ENCODE measurements at places on chromosomes 2 and 18.

DNA sequence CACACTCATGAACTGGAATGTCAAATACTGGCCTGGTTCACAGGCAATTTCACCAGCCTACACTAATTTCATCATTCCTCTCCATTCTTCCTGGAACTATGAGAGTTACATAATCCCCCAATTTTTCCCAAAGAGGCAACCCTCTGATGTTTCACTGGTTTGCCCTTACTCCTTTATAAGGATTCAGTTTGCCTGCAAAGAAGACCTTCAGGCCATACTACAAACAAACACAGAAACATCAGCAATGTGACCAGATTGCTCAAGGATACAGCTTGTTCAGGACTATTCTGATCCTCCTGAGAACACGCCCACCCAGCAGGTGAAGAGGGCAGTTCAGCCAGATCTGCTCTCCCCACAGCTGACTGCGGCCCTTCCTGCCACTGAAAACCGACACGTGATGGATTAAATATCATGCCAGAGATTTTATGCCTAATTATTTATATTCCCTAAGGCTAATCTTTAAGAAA is 215.5 kb downstream of the ETAA1 start:
- no peak for DNase-seq

GRCh38 chr2:143732076-143732475 is 602.9 kb downstream of the ARHGAP15 start:
- no peak for DNase-seq

DNA sequence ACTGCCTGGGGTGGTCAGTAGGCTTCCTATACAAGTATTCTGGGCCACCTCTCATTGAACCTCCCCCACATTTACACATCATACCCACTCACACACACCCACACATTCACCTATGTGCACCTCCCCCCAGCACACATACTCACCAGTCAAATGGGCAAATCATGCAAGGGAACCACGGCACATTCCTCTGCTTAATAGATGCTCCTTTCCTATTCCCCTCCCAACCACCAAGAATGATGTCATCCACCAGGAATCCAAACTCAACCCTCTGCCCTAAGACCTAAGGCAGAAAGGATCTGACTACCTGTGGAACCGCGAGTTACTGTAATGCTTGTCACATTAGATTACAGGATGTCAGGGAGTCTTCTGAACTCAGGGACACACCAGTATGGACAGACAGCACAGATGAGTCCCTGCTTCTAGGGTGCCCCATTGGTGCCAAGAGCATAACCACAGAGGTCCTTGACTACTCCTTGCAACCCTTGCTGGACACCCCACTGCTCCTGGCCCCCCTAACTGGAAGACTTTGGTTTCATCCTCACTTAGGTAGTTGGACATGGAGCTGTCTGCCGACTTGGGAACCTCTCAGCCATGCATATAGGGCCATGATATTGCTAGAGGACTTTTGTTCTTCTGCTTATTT is 21.5 kb upstream of the CAB39 start:
- no peak for DNase-seq

DNA sequence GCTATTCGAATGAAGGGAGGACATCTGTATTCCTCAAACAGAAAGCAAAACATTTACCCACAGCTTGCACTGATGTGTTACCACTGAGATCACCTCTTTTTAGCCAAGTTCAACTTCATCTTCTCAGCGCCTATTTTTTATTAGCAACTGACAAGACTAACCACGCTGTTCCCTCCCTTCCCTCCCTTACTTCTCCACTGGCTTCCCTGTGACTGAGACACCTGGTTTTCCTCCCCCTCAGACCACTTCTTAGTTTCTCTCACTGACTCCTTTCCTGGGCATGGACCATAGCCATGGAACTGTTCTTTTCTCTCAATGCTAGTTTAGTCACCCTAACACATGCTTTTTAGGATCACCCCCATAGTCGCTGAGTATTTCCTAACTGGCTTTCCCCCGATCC is 3.3 kb downstream of the L3MBTL4 start:
- no peak for DNase-seq

GRCh38 chr18:3660739-3661515 is 211.0 kb downstream of the TGIF1 start:
- DNase-seq, result peak; percentile 71

DNA sequence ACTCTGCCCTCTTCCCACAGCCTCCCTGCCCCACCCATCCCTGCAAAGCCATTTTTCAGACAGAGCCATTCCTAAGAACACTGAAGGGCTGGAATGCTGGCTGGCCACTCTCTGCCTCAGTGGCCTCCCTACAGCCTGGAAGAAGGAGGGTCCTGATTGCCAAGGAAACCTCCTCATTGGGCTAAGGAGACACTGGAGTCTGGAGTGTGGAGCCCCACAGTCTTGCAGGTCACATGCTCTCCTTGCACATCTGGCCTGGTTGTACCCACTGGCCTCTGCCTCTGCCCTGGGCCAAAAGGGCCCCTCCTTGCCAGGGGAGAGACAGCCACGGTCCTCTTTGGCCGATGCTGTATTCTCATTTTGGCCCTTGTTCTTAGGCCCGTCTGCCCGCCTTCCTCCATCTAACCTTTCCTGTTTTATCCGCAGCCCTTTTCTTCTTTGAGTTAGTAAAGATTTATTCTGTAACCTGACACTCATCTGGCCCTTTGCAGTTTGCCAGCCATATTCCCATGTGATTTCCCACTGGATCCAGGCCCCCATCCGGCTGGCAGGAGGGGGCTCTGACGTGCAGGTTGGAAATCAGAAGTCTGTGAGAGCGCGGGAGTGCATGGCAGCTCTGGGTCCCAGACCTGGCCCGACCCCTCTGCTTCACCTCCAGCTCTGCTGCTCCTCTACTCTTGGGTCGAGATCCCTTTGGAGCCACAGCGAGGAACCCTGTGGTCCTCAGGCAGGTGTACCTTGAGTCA is 11.0 kb upstream of the CATIP start:
- no peak for DNase-seq

DNA sequence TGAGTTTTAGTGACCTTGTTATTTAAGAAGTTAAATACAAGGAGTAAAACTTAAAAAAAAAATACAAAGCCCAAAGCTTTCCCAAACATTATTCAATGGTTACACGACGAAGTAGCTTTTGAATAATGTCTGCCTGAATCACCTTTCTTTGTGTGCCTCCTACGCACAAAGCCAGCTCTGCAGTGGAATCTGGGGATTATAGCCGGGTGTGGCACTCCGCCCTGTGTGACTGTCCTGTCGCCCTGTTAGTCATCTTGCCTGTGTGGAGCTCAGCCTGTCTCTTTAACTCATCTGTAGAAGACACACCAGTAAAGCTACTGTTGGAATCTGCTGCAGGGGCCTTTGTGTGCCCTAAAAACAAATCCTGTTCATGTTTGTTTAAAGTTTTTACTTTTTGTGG is 79.4 kb upstream of the TCF7L1 start:
- peak; percentile 36 for DNase-seq

DNA sequence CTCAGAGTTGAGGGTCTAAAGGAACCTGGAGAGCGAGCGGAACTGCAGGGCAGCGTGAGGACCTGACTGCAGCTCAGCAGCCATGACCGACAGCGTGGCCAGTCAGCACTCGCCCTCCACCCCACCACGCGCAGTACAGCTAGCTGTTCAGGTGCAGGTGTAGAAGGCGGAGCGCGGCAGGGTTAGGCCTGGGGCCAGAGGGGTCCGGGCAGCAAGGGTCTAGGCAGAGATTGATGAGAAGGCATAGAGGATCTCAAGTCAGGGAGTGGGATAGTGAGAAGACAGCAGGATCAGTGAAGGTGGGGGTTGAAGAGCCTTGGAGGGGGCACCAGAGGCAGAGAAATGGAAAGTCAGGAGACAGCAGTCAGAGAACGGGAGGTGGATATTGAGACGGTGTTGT is 71.0 kb downstream of the STEAP3 start:
- no peak for DNase-seq

DNA sequence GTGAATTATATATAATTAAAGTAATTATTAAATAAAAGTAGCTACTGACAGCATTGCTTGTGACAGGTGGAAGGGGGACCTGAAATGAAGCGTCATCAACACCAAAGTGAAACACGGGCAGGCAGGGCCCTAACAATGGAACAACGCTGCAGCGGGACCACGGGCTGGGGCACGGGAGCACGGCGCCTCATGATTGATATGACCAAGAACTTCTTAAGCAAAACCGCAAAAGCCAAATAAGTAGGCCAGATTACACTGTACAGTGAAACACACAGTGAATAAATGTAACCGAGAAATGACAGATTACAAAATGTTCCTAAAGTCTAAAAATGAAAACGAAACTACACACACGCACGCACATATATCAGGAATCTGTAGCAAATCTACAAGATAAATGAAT is 81.4 kb downstream of the SNTG2 start:
- DNase-seq, result no peak

DNA sequence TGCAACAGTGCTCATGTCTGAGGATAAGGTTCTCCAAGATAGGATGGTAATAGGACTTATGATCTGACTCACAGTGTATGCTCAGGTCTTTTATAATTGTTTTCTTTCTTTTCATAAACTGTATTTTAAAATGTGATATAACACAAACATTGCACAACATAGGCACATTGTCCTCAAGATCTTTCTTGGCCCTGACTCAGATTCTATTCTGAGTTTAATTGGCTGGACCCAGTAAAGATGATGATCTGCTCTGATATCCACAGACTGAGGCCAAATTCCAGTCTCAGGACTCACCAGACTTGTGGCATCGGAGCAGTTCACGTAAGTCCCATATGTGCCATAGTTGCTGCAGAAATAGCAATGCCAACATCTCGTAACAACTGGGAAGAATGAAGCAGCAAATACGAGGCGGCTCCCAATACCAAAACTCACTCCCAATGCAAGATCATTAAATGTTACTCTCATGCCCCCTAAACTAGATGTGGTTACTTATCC is 448.9 kb upstream of the SLC14A2 start:
- no peak for DNase-seq

DNA sequence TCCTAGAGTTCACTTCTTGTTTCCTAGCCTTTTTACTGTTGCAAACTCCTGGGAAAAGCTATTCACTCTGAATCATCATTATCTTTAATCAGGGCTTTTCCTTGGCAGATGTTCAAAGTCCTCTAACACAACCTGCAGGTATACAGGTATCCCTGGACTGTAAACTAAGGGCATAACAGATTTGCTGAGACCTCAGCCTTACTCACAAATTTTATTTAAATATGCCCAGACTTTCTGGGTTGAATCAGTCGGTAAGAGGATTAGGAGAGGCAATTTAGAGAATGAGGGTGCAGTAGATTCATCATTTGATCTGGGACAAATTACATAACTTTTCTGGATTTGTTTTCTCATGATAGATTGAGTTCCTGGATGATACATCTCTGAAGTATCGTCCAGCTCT is 217.8 kb upstream of the STON1 start:
- no peak for DNase-seq

- DNase-seq, result no peak
Measured at GRCh38 chr2:182404092-182404491, 22.7 kb downstream of the PDE1A start.

DNA sequence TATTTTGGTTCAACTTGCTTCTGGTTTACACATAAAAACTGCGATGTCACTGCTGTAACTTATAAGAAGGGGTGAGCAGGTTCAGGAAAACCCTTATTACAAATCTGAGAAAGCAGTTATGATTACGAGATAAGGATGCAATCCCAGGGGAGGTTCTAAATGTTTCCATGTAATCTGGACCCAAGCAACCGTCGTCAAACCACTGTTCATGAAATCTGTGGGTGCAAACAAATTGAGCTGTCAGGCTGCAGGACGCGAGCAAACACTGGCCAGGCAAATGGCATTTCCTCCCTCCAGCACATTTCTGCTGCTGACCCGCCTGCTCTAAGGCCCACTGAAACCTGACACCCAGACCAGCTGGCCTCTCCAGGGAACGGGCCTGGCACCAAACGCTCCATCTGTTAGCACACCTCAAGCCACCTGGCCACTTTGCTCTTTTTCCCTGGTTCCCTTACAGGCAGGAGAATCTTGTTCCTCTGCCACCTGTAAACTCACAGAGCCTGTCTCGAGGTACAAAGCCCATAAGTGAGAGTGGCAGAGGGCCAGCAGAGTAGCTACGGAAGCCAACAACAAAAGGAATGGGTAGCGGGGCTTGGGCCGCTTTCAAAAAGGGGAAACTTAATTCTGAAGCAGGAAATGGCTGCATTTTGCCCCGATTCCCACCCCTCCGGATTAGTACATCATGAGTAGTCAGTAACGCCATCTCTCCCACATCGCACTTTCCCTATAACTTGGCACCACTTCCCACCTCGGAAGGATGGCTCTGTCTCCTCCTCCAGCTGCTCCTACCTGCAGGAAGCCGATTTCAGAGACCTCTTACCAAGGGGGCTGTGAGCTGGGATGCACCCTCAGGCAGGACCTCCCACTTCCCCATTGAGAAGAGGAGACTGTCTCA is 26.5 kb downstream of the CRACDL start:
- peak; percentile 82 for DNase-seq

DNA sequence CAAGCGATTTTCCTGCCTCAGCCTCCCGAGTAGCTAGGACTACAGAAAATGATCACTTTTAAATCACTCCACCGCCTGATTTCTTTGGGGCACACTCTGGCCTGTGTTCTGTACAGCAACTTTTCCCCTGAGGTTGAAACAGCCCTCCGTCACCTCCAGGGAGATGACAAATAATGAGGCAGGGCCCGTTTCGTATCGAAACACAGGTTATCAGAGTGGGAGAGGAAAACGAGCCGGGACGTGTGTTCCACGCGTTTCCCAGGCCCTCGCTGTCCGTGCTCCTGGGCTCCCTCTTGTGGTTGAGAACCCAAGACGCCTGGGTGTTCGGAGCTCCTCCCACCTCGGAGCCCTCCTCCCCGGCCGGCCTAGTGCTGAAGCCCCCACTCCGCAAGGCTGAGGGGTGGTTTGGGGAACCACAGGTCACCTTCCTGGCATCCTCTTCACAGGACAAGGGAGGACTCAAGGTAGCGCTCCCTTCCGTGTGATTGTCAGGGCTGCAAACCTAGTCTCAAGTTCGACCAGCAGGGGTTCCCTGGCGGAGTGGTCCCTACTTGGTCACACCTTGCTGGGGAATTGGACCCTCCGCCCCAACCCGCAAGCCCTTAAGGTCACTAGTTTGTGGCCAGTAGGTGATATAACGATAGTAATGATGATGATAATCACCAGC is 12.8 kb downstream of the ATP6V1B1 start:
- DNase-seq, result peak; percentile 77

- DNase-seq, result no peak
Measured at GRCh38 chr2:67625690-67626475, 228.8 kb downstream of the ETAA1 start.

GRCh38 chr2:39989888-39990287 is 210.8 kb upstream of the THUMPD2 start:
- no peak for DNase-seq

DNA sequence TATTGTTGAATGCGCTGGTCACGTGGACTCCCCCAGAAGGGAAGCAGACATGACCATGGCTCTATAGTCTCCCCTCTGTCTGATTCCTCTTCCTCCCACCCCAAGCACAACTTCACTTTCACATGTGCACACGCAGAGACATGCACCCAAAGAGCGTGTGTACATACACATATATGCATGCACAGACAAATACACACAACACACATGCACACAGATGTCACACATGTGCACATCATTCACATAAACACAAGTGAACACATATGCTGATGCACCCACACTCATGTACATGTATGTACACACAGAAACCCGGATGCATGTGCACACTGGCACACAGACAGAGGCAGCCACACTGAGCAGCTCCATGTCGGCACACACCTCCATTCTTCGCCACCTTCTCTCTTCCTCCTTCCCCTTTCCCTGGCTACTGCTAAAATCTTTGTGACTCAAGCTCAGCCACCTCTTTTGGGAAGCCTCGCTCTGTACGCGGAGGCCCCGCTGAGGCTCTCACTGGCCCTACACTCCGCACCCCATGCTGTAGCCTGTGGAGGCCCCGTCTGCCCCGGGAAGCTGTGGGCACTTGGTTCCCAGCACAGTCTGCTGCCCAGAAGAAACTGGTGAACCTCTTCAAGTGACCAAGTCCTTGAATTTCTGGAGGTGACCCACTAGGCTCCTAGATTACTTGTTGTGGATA is 101.6 kb upstream of the TEX51 start:
- DNase-seq, result no peak
